ENCODE measurements at places on chromosomes 6 and 20.

DNA sequence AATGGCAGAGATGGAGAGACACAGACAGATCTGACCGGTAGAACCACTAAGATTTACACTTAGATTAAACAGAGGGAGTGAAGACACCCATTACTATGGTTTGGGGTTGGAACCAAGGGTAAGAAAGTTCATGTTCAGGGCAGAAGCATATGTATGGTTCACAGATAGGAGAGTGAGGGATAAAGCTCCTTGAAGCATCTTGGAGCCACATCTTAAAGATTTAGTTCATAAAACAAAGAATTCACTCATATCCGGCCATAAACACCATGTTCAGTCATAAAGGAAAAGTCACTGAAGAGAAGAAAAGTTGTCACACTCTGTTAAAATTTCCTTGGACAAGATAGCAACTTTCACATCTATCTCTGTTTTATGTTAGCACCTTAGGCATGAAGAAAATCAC, 18.0 kb downstream of the STX7 start:
- DNase-seq = no peak

- no peak for DNase-seq
Observed at GRCh38 chr6:85362652-85363310, 87.1 kb upstream of the NT5E start.

GRCh38 chr20:62168061-62168460, 14.8 kb upstream of the MTG2 start:
- no peak for DNase-seq

DNA sequence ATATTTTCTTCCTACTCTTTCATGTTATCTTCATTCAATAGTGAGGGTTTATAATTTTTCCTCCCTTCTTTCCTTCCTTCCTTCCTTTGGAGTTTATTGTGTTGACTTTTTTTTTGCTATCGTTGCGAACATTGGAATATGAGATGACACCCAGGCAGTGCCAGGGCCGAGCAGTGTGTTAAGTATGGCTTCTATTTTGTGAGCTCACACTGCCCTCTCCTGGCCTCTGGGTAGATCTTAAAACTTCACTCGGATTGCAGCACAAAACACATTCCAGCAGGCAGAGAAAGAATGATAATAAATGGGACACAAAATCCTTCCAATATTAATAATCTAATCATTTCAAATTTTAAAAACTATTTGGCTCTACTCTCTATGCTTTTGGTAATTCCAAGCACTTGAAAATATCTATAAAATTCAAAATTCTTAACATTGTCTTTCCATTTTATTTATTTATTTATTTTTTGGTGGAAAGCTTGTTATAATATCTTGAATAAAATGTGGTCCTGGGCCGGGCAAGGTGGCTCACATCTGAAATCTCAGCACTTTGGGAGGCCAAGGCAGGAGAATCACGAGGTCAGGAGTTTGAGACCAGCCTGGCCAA, 147.4 kb upstream of the OLIG3 start:
- peak; percentile 7 for DNase-seq

GRCh38 chr6:20706939-20707485, 172.8 kb downstream of the CDKAL1 start:
- DNase-seq = no peak

- no peak for DNase-seq
Observed at GRCh38 chr6:130932921-130933320, 105.7 kb downstream of the SMLR1 start.

DNA sequence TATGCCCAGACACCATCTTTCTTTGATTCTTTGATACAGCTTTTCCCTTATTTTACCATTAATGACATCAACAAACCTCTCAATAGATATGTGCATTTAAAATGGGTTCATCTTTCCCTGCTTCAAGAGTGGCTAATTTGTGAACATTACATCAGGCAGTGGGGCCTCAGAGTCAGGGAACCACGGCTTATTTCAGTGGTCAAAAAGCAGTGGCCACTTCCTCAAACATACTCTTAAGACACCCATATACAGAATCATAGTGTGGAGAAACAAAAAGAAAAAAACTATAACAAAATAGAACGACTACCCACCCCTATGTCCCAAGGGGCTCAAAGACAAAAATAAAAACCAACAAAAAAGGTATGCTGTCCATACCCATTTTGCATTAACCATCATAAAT, 12.9 kb downstream of the SALL4 start:
- DNase-seq = no peak

DNA sequence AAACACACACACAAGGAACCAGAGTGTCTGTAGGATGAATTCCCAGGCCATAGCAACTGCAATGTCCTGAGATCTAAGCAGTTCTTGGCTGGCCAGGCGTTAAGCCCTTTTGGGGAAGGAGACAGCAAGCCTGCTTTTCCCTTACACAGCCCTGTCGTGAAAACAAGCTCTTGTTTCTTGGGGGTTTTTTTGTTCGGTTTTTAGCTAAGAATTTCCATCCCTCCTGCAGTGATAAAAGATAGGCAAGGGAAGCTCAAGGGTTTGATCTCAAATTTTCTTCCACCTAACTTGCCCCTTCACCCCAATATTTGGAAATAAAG, 1.5 kb downstream of the TNFRSF21 start:
- no peak for DNase-seq

- DNase-seq = no peak
Observed at GRCh38 chr6:167244064-167244960, 46.8 kb upstream of the UNC93A start.

DNA sequence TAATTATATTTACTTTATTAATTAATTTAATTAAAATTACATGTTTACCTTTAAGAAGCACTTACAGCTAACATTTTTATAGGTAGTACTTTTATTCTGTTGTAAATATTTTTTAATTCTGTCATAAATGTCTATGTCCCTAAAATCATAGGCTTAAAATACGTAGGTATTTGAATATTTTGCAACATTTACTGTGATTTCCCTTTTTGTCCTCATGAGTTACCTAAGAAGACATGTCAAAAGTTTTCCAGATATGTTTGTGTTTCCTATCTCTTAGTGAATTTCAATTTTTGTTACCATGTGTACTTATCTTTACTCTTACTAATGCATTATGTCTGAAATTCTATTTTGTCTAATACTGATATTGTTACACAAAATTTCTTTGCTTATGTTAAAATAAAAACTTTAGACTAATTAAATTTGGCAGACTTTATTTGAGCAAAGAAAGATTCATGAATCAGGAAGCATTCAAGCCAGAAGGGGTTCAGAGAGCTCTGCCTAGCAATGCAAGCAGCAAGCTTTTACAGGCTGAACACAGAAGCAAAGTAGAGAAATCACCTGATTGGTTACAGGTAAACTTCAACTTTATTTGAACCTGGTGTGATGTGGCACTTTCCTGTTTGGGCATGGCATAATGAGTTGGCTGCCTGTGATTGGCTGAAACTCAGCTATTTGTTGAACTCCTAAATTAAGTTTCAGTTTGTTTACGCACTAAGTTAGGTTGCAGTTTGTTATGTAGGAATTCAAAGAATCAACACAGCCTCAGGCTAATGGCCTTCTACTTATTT, 123.2 kb upstream of the TMEM170B start:
- DNase-seq = no peak

DNA sequence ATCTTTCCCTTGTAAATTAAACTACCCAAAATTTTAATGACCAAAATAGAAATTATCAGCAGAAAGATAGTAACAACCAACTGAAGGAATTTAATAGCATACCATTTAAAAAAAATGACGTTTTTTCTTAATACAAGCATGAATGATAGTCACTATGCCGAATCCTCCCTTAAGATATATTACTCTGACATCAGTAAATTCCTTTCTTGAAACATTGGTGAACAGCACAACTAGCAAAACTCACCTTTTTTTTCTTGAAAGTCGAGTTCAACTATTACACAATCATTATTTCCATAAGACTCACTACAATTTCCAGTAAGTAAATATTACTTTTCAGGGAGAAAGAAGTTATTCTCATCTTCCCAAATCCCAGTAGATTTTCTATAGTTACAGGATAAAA, 433.2 kb downstream of the GRIK2 start:
- no peak for DNase-seq

DNA sequence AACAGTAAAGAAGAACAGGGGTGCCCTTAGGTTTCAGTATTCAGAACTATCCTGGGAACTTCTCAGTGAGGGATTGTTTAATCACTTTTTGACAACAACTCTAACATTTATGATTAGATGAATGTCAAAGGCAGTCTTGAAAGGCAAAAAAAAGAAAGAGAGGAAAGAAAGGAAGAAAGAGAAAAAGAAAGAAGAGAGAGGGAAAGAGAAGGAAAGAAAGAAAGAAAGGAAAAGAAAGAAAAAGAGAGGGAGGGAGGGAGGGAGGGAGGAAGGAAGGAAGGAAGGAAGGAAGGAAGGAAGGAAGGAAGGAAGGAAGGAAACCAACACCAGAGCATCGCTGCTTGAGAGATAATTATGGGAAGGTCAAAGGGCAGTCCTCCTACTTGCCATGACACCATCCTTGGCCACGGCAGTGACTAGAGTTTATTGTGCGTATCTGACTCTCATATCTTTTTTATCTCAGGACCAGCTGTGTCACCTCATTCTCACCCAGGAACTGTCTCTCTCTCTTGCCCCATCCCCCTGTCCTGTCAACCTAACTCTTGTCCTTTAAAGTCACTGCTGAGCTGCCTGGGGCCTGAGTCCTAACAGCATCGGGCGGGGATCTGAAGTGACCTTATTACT, 96.8 kb upstream of the ATXN1 start:
- DNase-seq = no peak

- DNase-seq = no peak
Observed at GRCh38 chr6:135830452-135830881, 21.0 kb upstream of the PDE7B start.

GRCh38 chr6:155850408-155850841, 394.8 kb upstream of the NOX3 start:
- no peak for DNase-seq

- no peak for DNase-seq
Observed at GRCh38 chr6:17032988-17033634, 68.7 kb upstream of the STMND1 start.

DNA sequence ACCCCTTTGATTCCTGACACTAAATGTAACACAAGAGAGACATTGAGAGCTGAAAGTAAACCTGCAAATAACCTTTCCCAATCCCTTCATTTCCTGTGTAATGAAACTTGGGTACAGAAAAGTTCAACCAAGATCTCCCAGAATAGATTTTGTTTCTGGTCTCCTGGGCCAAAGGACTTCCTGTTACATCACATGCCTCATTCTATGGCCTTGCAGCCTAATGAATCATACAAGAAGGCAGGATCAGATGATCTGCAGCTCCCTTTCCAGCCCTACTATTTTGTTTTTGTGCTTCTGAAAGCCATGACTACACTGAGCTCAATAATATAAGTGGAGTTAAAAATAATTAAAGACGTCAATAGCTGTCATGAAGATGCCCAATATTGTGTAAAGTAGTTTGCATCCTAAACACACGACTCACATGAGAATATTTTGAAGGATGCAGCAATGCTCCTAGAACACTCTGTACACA, 73.4 kb upstream of the NOX3 start:
- no peak for DNase-seq

GRCh38 chr6:7841781-7842468, 68.7 kb downstream of the TXNDC5 start:
- DNase-seq = no peak

DNA sequence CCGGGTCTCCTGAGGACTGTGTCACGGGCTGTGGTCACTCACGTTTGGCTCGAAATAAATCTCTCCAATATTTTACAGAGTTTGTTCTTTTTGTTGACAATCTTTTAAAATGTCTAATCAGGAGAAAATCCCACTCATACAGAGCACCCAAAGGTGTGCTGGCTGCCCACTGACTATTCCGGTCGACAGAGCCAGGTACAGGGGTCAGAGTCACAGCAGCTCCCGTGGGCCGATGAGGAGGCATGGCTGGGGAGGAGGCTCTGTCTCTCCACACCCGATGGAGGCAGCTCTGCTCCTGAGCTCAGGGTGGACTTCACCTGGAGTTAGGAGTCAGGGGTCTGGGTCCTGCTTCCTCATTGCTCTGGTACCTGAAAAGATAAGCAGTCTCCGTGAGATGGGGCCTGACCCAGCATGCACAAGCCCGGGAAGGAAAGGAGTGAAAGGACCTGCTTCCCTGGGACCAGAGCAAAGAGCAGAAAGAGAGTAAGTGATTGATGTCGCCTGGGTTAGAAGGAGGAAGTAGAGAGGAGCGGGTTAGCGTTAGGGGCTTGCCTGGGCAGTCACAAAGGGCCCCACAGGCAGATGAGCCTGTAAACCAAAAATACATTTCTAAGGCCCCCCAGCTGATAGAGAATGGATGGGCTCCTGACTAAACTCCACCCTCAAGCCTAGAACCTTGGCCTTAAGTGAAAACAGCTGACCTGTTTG, 53.5 kb upstream of the UNC93A start:
- no peak for DNase-seq

DNA sequence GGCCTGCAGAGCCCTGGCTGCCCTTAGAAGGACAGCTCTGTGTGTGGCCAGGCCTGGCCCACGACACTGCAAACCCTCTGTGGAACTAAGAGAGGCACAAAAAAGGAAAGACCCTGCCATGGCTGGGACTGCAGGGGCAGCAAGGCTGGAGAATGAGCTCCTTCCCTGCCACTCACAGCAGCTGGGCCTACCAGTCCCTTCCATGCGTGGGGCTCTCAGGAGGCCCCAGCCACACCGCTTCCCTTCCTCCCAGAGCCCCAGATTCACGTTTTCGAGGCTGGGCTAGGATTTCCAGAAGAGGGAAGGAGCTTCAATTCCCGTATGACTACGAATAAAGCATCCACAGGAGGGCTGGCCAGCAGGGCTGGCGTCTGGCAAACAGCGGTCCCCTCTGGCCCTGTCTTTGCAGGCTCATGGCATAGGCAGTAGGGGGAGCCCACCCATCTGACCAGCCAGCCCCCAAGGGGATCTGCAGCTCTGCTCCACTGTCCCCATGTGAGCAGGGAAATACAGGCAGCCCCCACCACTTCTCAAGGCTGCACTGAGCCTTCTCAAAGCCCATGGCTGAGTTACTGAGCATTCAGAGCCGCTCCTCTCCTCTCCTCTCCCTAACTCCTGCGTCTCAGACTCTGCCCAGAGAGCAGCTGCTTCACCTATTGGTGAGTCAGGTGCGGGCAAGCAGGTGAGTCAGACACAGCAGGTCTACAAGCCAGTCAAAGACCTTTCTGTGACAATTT, 53.1 kb downstream of the NINL start:
- no peak for DNase-seq

DNA sequence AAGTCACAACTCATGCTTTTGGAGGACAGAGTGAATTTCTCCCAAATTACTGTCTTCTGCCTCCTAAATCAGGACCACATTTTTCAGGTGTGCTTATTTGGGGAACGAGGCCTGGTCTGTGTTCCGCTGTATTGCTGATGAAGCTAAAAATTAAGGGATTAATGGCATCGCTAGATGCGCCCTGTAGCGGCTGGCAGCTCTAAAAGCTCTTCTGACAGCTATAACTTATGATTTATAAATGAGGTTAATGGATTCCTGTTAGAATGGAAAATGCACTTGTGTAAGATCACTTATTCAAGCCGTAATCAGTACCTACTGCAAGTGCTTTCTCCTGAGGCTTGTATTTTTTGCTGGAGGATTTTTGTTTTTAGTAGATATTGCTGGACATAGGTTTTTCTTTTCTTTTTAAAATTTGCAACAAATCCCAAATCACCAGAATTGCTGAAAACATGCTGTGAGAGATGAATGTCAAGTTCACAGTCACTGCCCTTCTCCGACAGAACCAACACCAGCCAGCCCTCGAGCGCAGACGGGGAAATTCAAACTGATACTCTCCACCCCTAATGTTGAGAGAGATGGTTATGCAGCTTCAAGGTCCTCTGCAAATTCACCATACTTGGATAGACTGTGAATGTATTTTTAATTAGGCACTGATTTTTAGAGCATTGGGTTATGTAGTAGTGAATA, 49.1 kb downstream of the AKAP12 start:
- no peak for DNase-seq

GRCh38 chr6:14501240-14501639, 383.7 kb downstream of the CD83 start:
- DNase-seq = no peak

Data from stimulated activated CD8-positive, alpha-beta memory T cell treated with anti-CD3 and anti-CD28 coated beads, Interleukin-15, amount 100 ng/mL, for 24 hours (primary cell).